ENCODE measurements at places on chromosomes 12 and 14.

GRCh38 chr14:90551070-90551704 lies 154.4 kb downstream of the CALM1 start:
- DNase-seq, result peak; percentile 60

- DNase-seq, result peak; percentile 27
Observed at GRCh38 chr12:727321-727720, 25.1 kb upstream of the WNK1 start.

- DNase-seq, result no peak
Observed at GRCh38 chr12:115374480-115375185, 690.7 kb upstream of the TBX3 start.

GRCh38 chr14:89270439-89271227 lies 146.4 kb downstream of the FOXN3 start:
- no peak for DNase-seq

- DNase-seq, result no peak
Observed at GRCh38 chr12:94260017-94260416, 111.6 kb downstream of the PLXNC1 start.

DNA sequence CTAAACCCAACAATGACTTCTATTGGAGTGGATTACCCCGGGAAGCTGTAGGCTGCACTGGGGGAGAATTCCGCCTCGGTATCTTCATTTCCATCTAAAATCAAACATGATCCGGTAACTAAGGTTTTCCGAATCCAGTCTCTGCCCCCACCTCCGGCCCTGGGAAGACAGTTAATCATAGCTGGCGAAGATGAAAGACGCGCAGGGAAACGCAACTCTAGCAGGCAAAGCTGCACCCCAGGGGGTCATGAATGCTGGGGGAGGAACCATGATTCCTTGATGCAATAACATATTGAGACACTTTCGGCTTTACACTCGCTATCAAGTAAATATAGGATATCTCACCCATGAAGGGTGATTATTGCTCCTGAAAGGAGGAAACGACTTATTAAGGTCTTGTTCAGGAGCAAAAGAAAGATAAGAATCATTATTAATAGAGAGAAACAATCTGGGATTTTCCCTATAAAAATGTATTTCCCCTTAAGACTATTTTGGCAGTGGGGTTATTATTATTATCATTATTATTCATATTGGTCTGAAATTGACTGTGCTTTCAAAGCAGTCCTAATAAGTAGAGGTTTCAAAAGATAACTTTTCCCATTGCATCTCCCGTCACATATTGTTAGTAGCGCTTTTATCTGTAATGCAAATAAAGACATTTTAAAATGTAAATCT lies 614.9 kb downstream of the VRK1 start:
- peak; percentile 30 for DNase-seq

DNA sequence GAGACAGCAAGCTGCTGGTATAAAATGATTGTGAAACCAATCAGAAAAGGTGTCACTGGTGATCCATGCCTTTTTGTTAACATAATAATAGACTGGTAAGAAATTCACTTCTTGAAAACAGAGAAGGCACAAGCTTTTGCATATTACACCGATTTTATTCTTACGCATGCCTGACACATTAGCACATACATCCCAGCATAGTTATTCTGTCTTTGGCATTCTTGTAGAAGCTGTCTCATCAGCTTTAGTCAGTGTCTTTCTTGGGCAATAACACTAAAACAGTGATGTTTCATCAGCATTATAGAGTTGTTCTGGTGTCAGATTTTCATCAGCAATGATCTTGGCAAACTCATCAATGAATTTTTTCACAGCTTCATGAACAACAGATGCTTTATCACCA lies 283.4 kb upstream of the TMTC1 start:
- peak; percentile 70 for DNase-seq

GRCh38 chr12:75853626-75854025 lies 177.9 kb downstream of the PHLDA1 start:
- no peak for DNase-seq

GRCh38 chr12:105120551-105120950 lies 13.0 kb downstream of the WASHC4 start:
- DNase-seq, result no peak

GRCh38 chr12:46217541-46218321 lies 51.1 kb downstream of the SLC38A1 start:
- no peak for DNase-seq

- peak; percentile 66 for DNase-seq
Observed at GRCh38 chr12:55073043-55074022, 52.9 kb upstream of the OR9K2 start.

- no peak for DNase-seq
Observed at GRCh38 chr14:25887251-25887878, 710.5 kb downstream of the NOVA1 start.

All from fibroblast of skin of scalp (primary cell).